ENCODE measurements at places on chromosomes 3 and 15.
A peak's percentile ranks its signal among the peaks of the same experiment; 100 is the strongest.

- DNase-seq: no peak
These were observed 22.4 kb downstream of the LRRK1 start for GRCh38 chr15:100941536-100941935.

- peak; percentile 25 for DNase-seq
These were observed 34.3 kb downstream of the CCR3 start for GRCh38 chr3:46276497-46277099.

DNA sequence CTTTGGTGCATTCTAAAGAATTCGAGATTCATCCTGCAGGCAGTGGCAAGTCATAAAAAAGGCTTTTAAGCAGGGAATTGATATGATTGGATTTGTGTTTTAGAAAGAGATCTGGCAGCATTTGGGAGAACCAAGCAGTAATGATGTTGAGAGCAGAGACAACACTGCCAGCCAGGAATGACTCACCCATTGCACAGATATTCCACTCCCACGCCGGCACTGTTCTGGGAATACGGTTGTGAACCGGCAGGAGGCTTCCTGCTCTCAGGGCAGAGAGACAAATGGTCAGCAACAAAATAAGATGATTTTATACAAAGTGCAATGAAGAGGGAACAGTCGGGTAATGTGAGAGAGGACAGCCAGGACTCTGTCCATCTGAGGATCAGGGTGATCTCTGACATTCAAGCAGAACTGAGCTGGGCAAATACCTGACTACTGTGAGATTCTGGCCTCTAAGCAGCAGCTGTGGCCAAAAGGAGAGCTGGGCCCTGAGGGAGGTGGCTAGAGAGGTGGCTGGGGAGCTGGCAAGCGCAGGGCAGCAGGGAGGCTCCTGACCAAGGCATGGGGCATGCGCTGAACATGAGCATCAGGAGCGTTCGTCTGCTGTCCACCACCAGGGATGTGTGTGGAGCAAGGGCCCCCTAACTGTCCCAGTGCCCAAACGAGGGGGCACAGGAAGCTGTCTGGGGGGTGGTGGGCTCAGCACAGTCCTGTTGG is 56.1 kb upstream of the PLXNA1 start:
- DNase-seq: no peak

DNA sequence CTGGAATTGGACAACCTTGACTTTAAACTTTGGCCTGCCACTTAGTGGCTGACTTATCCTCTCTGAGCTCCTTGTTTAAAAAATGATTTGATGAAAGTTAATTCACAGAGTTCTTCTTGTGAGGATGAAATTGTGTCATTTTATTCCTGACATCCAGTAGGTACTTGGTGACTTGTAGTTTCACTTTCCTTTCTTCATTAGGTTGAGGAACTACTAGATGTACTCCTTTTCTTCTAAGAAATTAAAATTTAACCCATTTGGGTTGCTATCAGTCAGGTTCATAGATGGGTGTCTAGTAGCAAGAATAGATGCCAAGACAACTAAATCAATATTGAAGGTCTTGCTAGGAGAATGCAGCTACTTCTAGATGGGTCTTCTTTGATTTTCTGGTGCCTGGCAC is 5.2 kb downstream of the NR1D2 start:
- DNase-seq: no peak

Data from iPS DF 6.9 (cell line).